ENCODE measurements at places on chromosomes 1 and 21.

- DNase-seq: no peak
Observed at GRCh38 chr21:25956993-25957714, 213.4 kb downstream of the APP start.

DNA sequence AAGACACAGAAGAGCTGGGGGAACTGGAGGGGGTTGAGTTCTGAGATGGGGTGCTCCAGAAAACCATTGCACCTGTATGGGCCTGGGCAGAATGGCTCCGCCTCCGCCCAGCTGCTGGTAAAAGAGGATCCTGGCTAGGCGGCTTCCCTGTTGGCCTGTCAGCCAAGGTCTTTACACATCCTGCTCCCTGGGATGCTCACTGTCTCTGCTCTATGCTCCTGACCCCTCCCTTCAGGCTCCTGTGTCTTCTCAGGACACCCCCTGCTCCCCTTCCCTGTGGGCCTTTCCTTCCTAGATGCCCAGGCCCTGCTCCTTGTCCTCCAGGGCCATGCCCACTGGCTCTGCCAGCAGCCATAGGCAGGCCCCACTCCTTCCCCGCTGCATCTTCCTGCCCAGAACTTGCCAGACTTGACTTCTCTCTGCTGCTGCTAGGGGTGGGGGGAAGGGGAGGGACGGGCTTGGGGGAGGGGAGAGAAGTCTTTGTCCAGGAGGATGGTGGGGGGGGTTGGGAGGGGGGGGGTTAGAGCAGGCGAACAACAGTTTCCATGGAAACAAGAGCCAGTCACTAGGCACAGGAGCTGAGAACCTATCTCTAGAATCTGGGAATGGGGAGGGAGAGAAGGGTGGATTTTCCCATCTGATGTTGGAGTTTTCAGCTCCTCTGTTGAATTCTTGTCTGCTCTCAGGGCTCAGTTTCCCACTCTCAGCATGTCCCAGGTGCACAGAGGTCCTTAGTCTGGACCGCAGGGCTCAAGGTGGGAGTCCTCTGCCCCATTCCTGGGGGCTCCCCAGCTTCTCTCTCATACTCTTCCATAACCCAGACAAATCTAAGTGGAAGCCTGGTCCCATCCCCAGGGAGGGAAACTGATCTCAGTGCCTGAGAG is 10.6 kb downstream of the CELSR2 start:
- no peak for DNase-seq

DNA sequence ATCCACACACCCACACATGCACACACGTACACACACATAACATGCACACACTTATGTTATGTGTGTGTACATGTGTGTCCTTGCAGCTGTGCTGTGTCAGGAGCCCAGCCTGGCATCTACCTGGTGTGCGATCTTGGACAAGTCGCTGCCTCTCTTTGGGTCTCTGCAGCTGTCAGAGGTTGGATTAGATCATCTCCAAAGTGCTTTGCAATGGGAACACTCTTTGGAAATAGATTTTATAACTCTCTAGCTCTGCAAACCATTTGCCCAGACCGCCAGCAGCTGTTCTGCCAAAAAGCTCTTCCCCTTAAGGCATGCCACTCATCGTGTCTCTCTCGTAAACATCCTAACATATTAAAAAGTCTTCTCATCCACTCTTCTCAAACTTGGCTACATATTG is 4.7 kb downstream of the PKP1 start:
- DNase-seq: no peak

DNA sequence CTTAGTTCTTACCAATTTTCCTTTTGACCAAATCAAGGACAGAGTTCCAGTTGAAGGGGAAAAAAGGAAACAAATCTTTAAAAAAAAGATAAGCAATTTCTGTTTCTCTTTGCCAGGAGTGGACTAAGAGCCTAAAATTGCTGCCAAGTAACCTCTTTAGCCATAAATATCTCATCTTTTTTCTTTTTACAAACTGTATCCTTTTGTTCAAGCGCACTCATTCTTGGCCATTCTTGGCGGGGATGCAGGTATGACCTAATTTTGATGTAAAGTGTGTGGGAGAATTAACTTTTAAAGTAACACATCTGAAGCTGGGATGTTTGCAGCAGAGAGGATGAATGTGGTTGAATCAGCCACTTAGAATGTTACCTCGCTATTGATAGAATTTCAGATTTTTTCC is 13.4 kb upstream of the KIF1B start:
- DNase-seq: no peak

DNA sequence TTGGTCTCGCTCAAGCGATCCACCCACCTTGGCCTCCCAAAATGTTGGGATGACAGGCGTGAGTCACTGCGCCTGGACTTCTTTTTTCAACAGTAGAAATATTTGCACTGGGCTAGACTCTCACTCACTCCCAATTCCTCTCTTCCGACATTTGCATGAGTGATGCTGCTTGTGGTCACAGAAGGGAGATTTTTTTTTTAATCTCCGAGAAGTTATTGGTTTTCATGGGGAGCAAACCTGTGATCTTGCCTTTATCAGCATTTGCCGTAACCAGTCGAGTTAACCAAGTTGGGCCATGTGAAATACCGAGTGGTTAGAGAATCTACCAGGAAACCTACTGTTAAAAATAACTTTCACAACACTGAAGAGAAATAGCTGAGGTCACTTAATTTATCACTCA is 21.1 kb downstream of the ERG start:
- DNase-seq: no peak

- no peak for DNase-seq
Observed at GRCh38 chr1:84406346-84406861, 8.1 kb downstream of the DNASE2B start.

DNA sequence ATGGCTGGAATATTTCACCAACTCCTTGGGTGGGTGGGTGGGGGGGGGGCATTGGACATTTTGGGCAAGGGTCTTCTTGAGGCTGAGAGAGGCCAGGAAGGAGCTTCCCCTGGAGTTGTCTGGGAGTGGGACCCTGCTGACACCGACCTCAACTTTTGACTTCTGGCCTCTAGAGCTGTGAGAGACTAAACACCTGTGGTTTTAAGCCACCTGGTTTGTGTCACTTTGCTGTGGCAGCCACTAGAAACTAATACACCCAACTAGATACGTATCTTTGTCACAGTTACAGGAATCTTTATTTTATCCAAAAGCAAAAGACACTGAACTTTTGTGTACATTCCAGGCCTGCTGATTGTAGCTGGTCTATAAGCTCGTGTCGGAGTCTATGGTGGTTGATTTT is 9.9 kb upstream of the RIPK4 start:
- no peak for DNase-seq

GRCh38 chr1:160095382-160096105 is 2.9 kb downstream of the IGSF8 start:
- DNase-seq: no peak

- DNase-seq: no peak
Observed at GRCh38 chr1:101205457-101205856, 31.4 kb upstream of the S1PR1 start.

- no peak for DNase-seq
Observed at GRCh38 chr21:34534522-34534921, 22.5 kb upstream of the KCNE1 start.

DNA sequence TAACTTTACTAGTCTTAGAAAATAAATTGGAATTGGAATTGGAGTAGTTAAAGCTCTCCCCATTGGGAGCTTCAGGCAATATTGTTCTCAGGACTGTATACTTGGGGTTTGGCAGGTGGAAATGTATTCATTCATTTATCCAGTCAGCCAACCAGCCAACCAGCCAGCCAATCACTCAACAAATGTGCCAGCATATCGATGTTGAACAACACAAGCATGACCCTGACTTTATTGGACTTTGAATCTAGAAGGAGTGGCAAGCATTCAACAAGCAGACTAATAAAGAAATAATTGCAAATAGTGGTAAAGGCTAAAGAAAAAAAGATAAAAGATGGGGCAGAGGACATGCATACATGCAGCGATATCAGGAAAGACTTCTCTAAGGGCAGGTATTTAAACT is 55.5 kb upstream of the ZC3H11B start:
- no peak for DNase-seq

DNA sequence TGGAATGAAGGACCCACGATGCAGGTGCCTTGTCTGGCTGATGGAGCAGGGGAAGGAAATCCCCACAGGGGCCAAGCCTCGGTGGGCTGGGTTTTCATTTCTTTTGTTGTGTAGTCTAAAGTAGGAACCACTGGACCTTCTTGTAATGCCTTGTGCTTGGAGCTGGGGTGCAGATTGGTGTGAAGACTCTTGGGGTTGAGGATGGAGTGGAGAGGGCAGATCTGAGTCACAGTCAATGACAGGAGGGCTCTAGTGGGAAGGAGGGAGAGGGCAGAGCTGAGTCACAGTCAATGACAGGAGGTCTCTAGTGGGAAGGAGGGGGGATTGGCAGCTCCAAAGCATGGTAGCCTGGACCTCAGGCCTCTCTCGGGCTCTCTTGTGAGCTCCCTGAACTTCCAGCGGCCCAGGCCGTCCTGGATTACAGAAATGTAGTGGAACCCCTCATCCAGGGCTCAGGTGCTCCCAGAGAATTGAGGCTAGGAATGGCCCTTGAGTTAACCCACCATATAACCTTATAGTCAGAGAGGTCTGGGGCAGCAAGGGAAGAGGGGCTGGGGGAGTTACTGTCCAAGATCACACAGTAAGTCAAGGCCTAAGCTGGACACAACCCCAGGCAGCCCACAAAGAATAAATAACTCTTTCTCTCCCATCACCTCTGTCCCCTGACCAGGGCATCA is 313.8 kb downstream of the MATN1 start:
- no peak for DNase-seq

- no peak for DNase-seq
Observed at GRCh38 chr1:56712150-56712549, 67.0 kb downstream of the PRKAA2 start.

DNA sequence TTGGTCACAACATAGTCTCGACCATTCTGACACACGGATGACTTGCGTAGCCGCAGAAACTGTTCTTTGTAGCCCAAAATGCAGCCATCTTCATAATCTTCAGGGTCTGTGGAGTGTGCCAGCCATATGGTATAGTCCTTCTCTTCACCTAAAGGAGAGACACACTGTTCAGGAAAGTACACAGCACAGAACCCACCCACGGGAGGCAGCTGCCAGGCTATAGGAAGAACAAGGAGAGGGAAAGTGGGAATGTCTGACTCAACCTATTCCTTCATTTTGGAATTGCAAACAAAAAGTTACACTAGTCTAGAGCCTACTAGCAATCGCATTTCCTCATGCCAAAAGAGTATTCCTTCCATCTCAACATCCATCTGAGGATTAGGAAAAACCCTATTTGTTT is 16.2 kb upstream of the MYBPHL start:
- no peak for DNase-seq

DNA sequence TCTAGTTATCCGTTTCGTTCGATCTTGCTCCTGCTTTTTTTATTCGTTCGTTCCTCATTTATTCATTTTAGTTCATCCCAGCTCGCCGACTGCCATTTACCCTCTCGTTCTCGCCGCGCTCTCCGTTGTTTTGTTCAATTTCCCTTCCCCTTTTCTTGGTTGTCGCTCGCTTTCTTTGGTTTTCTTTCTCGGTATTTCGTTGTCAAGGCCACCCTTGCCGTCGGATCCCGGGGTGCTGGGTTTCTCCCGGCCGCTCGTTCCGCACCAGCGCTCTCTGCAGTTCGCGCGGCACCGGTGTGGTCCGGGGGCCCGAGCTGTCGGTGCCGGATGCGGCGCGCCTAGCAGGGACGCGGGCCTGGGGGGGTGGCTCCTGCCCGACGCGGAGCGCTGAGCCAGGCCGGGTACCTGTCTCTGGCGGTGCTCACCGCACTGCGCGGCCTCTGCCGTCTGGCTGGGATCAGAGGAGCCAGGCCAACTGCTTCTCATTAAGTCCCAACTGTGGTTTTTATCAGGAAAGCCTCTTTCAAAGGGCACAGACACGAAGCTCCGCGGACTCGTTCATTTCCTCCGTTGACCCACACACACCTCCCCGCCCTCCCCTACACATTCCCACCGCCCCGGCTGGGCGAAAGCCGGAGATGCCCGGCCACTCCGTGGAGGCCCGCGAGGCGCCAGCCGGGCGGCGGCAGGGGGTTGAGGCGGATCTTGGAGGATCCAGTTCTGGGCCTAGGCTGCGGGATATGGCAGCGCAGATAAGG is 1.6 kb downstream of the ALX3 start:
- peak; percentile 26 for DNase-seq

- DNase-seq: peak; percentile 1
Observed at GRCh38 chr1:209937996-209938959, at the start of gene SYT14. SYT14 (plus strand) TSS chr1:209938217; CDS start chr1:209938265, 48 bp downstream.

DNA sequence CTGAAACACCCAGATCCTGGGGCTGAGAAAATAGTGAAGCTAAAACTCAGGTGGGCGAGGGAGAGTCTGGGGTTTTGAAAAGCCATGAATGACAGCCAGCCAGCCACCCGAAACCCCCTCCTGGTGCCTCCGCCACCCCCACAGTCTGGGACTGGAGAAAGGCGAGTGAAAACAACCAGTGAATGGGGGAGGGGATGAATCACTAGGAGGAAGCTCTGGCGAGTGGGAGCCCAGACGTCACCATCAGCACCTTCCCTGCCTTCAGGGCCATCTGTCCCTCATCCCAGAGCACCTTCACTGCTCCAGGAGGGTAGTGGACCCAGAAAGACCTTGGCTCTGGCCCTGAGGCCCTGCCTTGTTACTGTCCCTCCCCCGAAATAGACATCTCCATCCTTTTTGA is 9.2 kb downstream of the RORC start:
- no peak for DNase-seq

DNA sequence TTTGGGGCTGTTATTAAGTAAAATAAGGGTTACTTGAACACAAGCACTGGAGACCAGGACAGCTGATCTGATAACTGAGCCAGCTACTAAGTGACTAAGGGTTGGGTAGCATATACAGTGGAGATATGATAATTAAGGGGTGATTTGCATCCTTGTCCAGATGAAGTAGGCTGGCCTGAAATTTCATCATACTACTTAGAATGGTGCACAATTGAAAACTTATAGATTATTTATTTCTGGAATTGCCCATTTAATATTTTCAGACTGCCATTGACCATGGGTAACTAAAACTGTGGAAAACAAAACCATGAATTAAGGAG is 3.8 kb upstream of the CD1B start:
- no peak for DNase-seq

GRCh38 chr1:24748191-24749121 is 3.2 kb downstream of the CLIC4 start:
- no peak for DNase-seq

GRCh38 chr1:75630998-75631397 is 20.1 kb upstream of the SLC44A5 start:
- no peak for DNase-seq

DNA sequence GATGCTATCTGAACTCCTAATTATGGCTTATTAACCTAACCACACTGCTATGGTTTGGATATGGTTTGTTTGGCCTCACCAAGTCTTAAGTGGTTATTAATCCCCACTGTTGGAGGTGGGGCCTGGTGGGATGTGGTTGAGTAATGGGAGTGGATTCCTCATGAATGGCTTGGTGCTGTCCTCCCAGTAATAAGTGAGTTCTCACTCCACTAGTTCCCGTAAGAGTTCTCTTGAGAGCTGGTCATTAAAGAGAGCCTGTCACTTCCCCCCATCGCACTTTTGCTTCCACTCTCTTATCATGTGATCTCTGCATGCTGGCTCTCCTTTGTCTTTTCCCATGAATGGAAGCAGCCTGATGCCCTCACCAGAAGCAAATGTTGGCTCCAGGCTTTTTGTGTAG is 328.8 kb downstream of the PLA2G4A start:
- DNase-seq: no peak

GRCh38 chr1:119869995-119870394 is 26.3 kb downstream of the ADAM30 start:
- no peak for DNase-seq

GRCh38 chr1:231180034-231180433 is 18.2 kb downstream of the TRIM67 start:
- no peak for DNase-seq

- no peak for DNase-seq
Observed at GRCh38 chr1:97013941-97014340, 292.4 kb downstream of the PTBP2 start.
